ENCODE measurements at places on chromosomes 5 and 9.

- DNase-seq: no peak
These were observed 105.4 kb upstream of the TBCA start for GRCh38 chr5:77881528-77881927.

GRCh38 chr9:115006660-115007059, 76.3 kb upstream of the TNFSF8 start:
- no peak for DNase-seq

DNA sequence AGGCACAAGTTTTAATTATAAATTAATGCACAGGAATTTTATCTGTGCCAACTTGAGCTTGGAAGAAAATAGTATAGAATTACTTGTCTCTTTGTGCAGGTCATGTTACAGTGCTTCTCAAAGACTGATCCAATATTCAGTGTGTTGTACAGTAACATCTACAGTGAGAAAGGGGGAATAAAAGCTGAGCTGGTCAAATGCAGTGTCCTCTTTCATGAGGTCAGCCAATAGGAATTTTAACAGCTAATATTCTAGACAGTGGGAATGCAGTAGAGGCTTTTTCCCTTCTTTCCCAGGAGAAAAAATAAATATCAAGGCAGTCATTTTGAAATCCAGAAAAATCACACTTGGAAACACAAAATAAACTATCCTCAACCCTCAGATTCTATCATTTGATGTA, 95.7 kb upstream of the ITGA1 start:
- DNase-seq: no peak

GRCh38 chr5:36367524-36367923, 65.8 kb upstream of the RANBP3L start:
- no peak for DNase-seq

DNA sequence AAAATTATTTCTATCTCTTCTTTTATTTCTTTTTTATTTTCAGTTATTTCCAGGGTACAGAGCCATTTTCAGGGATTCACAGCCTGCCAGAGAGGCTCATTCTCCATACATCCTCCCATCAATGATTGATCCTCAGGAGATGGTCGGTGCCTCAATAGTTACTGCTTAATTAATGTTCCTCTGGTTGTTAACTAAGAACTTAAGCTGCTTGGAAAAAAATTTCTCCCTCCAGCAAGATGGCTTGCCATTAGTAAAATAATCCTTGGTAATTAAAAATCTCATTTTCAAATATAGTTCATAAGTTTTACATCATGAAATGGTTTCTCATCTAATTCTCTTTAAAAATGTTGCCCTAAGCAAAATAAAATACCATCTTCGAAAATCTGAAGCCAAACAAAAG, 20.0 kb downstream of the MARCHF11 start:
- no peak for DNase-seq

DNA sequence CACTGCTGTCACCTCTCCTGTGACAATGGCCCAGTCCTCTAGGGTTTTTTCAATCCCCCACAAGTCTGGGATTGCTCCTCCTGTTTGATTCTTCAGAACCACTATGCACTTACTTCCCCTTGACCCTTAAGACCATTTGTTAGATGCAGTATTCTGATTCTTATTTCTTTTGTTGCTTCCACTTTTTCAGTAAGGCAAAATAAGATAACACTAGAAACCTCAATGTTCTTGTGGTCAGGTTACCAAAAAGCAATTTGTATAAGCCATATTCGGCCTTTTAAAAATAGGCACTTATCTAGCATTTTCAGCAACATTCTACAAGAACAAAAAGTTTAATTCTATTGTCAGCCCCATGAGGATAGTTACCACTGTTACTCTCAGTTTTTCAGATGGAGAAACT, 220.0 kb downstream of the KDM4C start:
- no peak for DNase-seq

DNA sequence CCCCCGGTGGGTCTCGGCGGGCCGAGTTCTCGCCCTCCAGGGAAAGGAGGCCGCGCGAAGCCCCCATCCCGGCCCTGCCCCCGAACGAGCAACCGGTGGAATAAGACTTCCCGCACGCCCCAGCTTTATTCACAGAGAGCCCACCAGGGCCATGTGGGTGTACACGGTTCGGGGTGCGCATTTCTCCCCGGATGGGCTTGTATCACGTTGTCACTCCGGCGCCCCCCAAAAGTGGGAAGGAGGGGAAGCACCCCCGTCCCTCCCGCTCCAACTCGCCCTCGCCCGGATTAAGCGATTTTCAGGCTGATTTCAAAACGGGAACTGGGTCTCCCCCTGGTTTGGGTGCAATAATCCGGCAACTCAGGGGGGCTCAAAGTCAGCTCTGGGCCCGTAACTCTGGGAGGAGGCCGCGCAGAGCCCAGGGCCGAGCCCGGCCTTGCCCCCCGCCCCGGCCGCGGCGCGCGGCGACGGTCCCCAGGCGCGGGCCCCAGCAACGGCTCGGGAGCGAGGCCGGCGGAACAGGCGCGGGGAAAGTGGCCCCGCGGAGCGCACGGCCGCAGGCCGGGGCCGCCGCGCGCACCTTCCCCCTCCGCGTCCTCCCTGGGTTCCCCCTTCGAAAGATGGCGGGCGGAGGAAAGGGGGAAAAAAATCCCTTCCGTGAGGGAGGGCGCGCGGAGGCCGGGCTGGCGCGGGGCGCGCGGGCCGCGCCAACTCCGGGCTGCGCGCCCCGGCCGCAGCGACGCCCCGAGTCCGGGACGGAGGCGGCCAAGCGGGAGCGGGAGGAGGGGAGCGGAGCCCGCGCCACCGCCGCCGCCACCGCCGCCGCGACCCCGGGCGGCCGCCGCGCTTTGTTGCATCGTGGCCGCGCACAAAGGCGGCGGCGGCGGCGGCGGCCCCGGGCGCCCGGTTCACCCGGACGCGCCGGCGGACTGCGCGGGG, 644 bp downstream of the BRD3 start:
- no peak for DNase-seq

GRCh38 chr5:26942481-26942880, 95.9 kb downstream of the CDH9 start:
- no peak for DNase-seq

GRCh38 chr5:96778409-96778808, 29.3 kb downstream of the ERAP1 start:
- DNase-seq: no peak

DNA sequence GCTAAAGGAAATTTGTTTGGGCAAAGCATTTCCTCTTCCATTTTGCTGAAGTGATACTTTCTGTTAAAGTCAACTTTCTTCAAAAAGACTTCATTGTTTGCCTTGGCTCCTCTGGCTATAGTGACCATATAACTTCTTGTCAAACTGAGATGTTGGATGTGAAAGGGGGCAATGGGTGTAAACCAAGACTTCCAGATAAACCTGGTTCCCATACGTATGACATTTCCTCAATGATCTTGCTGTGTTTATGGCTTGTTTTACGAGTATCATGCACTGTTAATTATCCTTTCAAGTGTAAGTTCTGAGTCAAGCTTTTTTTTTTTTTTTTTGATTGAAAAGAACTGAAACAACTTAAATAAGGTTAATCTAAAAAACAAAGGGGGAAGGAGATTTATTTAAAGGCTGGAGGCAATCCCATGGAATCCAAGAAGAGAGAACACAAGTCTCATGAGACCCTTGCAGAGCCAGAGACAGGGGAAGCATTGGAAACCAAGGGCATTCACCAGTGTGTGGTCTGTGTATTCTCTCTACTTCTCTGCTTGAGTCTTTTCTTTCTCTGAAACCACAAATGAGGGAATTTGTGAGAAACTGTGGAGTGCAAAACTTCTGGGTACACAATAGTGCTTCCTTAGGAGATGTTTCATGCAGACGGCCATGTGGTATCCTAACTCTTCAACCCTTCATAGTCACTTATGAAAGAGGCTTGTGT, 335.3 kb downstream of the RAB3C start:
- no peak for DNase-seq

GRCh38 chr9:78363221-78363620, 66.3 kb downstream of the PSAT1 start:
- DNase-seq: no peak

- DNase-seq: no peak
These were observed 119.3 kb downstream of the CHSY3 start for GRCh38 chr5:130023604-130024003.

DNA sequence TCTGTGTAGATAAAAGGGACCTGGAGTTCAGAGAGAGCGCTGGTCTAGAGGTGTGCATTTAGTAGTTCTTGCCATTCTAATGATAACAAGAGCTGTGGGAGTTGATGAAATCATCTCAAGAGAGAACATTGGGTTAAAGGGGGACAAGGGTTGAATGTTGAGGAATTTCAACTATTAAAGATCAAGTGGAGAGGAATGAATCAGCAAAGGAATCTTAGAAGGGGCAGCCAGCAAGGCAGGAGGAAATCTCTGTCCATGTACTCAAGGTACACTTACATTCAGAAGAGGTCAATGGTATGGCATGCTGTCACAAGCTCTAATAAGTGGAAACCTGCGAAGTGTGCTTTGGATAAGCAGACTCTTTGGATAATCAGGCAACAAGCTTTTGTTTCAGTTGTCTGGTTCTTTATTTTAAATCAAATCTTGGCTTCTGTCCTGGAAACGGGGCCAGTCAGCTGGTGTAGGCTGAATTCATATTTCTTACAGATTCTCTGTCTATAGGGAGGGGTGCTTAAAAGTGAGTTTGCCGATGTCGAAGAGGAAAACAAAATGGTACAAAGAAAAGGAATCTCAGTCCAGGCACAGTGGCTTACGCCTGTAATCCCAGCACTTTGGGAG, 320.5 kb upstream of the CD180 start:
- no peak for DNase-seq

GRCh38 chr9:99962680-99963261, 56.3 kb downstream of the STX17 start:
- no peak for DNase-seq

- DNase-seq: peak; percentile 72
These were observed 17.5 kb upstream of the DHFR start for GRCh38 chr5:80672140-80672736.

GRCh38 chr5:113748403-113748802, 234.9 kb downstream of the YTHDC2 start:
- no peak for DNase-seq

GRCh38 chr5:71537687-71538086, 49.5 kb upstream of the MCCC2 start:
- DNase-seq: no peak

DNA sequence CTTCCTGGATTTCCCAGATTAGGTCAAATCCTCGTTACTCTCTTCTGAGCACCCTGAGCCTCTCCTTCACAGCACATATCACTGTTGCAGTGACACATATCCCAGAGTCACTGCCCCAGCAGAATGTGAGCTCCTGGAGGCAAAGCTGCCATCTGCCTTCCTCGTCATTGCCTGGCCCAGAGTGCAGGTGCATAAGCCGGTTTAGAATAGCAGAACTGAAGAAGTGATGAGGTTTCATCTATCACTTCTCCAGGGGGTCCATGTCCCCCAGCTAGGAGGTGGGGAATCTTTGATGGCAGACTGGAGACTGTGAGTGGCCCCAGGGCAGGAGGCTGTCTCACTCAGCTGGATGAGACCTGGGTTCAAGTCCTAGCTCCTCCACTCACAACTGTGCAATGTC, 25.8 kb downstream of the NIPAL4 start:
- DNase-seq: no peak

GRCh38 chr5:4625206-4625896, 514.8 kb upstream of the ADAMTS16 start:
- no peak for DNase-seq

GRCh38 chr5:149363936-149364335, 6.1 kb downstream of the PCYOX1L start:
- no peak for DNase-seq

- no peak for DNase-seq
These were observed 38.7 kb downstream of the TSTD2 start for GRCh38 chr9:97594381-97594921.

- DNase-seq: no peak
These were observed 93.5 kb downstream of the SYK start for GRCh38 chr9:90894986-90895687.

DNA sequence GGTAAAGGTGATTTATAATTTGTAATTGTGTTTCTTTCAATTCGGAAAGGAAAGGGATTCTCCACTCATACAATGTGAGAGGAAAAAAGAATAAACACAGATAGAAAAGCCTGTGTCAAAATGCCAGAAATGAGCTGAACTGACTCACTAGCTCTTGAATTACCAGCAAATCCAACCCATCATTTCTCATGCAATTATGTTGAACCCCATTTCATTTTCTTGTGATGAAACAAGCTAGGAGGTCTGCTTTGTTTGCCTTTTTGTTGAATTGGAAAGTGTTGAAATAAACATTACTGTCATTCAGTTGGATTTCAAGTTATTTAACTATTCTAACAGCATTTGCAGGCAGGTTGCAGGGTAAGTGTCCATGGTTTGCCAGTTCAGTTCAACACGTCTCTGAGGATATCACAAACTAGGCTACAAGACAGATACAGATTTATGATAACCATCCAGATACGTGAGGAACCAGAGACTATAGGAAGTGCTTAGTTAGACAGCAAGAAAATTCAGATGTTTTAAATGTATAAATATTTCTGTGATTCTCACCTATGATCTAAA, 547.2 kb downstream of the MAT2B start:
- DNase-seq: no peak

- peak; percentile 85 for DNase-seq
These were observed 193.8 kb upstream of the ZNF618 start for GRCh38 chr9:113682297-113682771.

- no peak for DNase-seq
These were observed 26.2 kb upstream of the SPTLC1 start for GRCh38 chr9:92141144-92142129.

DNA sequence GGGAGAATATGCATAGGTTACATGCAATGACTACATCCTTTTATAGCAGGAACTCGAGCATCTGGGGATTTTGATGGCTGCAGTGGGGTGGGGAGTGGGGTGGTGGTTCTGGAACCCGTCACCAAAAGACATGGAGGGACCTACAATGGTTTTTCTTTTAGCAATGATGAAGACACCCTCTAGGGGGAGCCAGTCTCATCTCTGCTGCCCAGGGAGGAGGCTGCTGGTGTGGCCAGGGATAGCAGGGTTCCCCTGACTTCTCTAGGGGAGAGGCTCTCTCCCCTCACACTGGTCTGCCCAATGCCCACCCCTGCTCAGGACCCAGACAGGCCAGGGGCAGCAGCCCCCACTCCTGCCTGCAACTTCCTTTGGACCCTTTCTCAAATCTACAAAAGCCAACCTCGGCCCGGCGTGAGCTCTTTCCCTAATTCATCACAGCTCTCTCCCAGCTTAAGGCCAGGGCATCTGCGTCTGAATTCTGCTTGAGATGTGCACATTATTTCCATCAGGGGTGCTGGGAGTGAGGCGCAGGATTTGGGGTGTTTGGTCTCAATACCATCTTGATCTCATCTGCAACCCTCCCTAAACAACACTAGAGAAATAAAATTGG, 73.6 kb upstream of the RETREG1 start:
- no peak for DNase-seq

DNA sequence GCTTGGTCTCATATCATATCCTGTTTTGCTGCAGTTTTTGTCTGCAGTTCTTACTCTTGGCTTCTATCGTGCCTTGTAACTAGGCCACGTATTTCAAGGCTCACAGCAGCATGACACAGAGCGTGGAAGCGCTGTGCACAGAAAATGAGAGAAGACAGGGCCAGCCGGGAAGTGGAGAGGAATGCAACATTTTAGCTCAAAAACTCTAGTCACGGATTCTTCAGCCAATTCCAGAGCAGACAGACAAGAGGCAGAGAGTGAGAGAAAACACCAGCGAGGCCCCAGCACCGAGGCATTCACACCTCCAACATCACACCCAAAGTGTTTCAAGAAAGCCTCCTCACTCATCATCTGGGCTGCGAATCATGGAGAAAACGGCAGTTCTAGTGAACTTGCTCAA, 160.8 kb downstream of the DNAH5 start:
- DNase-seq: no peak

All from head of caudate nucleus (tissue), 42 donors.